ENCODE measurements at places on chromosomes 16 and 17.

GRCh38 chr16:4743226-4743878, 9.0 kb downstream of the DNAAF8 start:
- no peak for DNase-seq

- no peak for DNase-seq
Measured at GRCh38 chr16:21626659-21627277, 25.6 kb downstream of the IGSF6 start.

DNA sequence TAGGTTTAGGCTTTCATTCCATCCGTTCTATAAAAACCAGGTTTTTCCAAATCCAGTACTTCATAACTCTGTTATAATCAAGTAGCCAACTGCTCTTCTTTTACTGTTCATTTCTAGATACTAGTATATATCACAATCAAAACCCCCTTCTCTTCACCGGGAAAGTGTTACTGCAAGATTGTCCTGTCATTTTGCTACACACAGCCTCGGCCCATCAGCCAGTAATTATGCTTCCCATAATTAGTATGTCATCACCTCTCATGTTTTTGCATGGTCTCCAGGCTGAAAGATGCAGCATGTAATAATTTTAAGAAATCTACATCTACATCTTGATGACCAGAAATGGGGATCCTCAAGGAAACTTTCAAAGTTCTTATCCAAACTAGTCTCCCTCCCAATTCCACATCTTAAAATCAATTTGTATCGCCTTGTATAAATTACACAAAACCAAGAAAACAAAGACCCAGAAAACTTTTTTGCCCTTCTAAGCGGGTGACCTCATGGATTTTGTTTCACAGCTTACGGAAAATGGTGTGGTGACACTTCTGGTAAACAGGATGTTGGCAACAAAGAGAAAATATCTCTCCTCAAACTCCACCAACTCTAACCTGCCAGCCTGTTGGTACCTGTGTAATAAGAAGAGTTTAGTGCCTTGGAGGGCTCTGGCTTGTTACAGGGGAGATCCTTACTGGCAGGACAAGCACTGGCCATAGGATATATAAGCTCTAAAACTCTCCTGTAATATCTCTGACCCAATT, 9.3 kb downstream of the TACO1 start:
- no peak for DNase-seq

DNA sequence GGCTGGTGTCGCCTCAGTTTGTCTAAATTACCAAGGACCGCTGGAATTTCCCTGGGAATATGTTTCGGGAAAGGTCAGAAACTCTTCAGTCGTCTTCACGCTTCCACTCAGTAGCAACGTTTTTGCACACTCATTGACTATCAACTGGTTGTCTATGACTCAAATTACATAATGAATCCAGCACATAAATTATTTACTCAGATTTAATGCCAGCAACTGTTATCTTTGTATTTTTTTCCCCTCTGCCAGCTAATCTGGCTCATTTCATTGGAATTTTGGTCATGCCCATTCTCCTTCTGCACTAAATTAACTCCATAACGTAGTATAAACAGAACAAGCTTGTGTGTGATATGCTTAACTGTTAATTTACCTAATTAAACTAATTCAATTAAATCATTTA, 372.7 kb upstream of the ZFHX3 start:
- DNase-seq, result no peak

- no peak for DNase-seq
Measured at GRCh38 chr16:30668393-30668792, 10.2 kb downstream of the FBRS start.

DNA sequence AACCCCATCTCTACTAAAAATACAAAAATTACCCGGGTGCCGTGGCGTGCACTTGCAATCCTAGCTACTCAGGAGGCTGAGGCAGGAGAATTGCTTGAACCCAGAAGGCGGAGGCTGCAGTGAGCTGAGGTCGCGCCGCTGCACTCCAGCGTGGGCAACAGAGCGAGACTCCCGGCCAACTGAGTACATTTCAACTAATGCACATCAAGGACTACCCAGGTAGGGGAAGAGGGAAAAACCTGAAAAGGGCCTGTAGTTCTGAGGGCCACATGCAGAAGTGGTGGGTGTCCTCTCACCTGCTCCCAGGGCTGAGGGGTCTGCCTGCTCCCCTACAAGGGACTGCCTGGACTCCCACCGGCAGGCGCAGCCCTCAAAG, 584 bp upstream of the SLC16A5 start:
- no peak for DNase-seq

GRCh38 chr17:3533752-3534151, 23.9 kb downstream of the TRPV3 start:
- DNase-seq, result no peak

DNA sequence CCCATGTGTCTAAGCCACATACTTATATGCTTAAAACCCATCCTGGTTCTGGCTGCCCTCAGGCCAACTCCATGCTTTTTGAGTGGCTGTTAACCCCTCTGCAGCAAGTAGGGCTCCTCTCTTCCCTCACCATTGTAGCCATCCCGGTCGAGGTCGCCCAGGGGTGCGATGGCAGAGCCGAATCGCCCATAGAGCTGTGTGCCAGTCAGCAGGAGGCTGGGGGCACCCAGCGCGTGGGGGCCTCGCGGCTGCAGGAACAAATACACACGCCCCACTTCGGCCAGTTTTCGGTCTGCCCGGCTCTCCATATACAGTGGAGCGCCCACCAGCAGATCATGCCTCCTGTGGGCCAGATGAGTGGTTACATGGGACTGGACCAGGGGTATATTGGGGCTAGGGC, 6.1 kb downstream of the ITGA2B start:
- DNase-seq, result no peak

GRCh38 chr16:19210968-19211367, 42.9 kb downstream of the SYT17 start:
- no peak for DNase-seq

- DNase-seq, result no peak
Measured at GRCh38 chr16:82741073-82741615, 114.4 kb downstream of the CDH13 start.

- DNase-seq, result no peak
Measured at GRCh38 chr16:82074019-82074558, 39.0 kb downstream of the HSD17B2 start.

DNA sequence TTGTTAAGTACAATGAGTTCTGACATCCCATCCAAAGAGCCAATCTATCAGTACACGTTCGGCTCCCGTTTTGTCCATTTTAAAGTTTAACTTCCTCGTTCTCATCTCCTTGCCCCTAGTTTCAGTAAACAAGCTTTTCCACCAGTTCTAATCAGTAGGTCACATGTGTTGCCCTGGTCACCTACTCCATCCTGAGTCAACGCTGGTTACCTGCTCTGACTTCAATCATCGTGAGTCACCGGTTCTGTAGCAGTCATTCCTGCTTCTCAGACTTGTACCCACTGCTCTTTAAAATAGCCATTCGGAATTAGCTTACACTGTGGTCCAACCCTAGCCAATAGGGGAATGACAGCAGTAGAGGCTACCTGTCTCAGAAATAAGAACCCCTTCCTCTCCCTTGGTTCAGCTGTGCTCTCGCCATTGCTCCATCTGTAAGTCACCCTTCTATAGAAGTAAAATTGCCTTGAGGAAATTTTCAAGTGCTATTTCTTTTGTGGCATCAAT, 191.0 kb downstream of the CPPED1 start:
- no peak for DNase-seq

DNA sequence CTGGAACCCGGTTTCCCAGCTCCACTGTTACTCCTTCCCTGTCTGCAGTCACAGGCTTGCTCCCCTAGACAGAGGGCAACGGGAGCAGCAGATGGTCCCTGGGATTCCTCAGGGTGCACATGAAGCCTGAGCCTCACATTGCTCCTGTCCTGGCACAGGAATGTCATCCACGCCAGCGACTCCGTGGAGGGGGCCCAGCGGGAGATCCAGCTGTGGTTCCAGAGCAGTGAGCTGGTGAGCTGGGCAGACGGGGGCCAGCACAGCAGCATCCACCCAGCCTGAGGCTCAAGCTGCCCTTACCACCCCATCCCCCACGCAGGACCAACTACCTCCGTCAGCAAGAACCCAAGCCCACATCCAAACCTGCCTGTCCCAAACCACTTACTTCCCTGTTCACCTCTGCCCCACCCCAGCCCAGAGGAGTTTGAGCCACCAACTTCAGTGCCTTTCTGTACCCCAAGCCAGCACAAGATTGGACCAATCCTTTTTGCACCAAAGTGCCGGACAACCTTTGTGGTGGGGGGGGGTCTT, 1.6 kb upstream of the DECR2 start:
- no peak for DNase-seq

Data from NCI-H2081 treated with DMSO at 0.1 percent for 48 hours (cell line).